Stimulated activated CD4-positive, alpha-beta T cell treated with anti-CD3 and anti-CD28 coated beads, Interleukin-1b, Interleukin-23, amount 100 ng/mL, for 24 hours (primary cell): ENCODE measurements at places on chromosomes 3 and 15.

- DNase-seq = no peak
These were observed 124.7 kb upstream of the RBMS3 start for GRCh38 chr3:29156086-29156715.

DNA sequence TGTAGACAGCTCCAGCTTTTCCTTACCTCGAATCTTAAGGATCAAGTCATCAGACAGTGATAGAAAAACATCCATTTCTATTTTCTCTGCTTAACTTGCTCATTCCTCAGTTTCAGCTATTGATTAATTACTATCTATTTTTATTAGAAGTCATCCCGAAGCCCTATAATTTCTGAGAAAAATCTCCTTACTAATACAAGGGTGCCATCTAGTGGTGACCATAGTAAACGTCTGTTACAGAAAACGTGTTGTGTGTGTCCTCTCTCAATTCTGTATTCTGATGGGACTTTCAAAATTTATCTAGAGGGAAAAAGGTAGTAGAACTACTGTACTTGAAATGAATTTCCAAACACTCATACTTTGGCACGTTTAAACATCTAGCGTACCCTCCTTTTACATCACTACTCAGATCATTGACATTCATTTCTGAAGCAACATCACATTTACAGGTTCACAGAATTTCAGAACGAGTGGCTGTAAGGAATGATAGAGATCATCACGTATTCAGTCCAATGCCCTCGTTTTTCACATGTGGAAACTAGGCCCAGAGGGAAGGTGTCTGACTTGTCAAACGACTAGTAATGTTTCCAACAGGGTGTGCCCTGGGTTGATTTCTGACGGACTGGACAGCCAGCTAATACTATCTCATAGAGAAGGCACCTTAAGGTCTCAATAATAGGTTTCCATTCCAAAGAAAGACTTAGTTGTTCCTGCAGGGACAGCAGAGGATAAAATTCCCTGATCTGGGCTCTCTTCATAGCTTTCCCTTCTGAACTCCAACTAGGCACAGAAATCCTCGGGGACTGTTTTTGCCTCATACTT, 25.6 kb downstream of the HACD2 start:
- no peak for DNase-seq

DNA sequence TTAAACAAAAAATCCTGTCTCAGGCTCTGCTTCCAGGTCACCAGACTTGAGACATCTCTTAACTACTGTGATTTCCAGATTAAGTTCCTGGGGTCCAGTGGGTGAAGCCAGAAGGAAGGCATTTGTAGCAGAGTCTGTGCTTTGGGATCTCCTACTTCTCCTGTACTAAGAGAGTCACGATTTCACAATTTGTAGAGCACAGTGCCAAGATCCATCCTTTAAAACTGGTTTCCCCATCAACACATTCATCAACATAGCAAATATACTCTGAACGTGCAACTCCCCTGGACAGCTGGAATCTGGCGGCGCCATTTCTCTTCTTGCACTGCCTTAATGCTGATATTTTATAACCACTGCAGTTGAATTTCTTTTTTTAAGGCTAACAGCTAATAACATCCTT, 33.2 kb downstream of the CDCP1 start:
- no peak for DNase-seq

DNA sequence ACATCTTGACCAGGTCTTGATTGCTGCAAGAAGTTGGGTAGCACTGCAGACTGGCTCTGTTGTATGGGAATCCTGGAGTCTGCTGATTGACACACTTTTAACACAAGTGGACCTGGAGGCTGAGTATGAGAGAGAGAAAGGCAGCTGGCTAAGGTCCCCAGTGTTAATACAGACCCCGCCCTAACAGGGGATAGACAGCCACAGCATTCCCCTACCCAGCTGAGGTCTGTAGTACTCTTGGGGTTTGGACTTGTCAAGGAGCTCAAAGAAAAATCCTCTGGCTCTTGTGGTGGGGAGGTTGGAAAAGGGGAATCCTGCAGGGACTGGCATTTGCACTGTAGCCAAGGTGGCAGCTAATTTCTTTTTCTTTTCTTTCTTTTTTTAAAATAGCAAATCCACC, 192.7 kb downstream of the ZNF621 start:
- DNase-seq = no peak

DNA sequence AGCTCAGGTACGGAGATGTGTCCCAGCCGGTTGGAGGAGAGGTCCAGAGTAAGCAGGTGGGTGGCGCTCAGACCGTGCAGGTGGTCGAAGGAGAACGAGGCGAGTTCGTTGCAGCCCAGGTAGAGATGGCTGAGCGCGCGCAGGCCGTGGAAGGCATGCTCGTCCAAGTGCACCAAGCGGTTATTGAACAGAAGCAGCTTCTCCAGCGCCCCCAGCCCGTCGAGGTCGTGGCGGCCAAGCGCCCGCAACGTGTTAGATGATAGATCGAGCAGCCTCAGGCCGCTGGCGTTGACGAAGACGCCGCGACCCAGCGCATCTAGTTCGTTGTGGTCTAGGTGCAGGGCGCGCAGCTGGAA, 648 bp downstream of the AMIGO3 start:
- DNase-seq = no peak

- no peak for DNase-seq
These were observed 75.8 kb downstream of the CPN2 start for GRCh38 chr3:194275291-194275690.

DNA sequence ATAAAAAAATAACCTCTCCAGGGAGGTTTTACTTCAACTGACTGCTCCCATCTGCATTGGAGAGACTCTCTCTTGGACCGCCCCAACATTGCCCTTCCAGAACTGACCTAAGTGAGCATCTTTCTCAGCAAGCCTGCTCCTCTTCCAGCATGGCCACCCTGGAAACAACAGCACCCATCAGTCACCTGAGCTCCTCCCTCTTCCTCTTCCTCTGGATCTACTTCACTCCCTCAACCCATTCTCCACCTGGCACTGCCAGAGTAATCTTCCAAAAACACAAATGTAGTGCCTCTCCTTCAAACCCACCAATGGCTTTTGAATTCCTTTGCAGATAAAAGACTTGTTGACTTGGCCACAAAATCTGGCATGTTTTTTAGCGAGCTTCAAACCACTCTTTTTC, 128.8 kb upstream of the NR2F2 start:
- DNase-seq = no peak

- no peak for DNase-seq
These were observed 1.6 kb upstream of the CELSR3 start for GRCh38 chr3:48664313-48664644.

- DNase-seq = no peak
These were observed 187.7 kb downstream of the ITPR1 start for GRCh38 chr3:4680871-4681300.

GRCh38 chr3:134879990-134880389, 84.9 kb downstream of the EPHB1 start:
- DNase-seq = no peak

DNA sequence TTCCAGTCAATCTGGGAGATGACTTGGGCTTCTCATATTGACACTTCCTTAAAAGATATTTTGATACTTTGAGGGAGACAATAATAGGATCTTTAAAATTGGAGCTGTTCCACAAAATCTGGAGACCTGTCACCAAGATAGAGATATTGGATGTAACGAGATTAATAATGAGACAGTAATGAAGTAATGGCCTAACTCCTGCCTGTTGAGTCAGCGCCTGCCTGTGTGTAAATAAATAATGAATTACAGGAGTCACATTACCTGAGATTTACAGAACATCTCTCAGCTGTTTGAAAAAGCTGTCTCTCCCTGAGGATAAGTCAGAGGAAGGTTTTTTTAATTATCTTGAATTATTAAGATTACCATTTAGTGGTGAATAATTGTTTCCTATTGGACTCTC, 43.8 kb upstream of the MITF start:
- no peak for DNase-seq

- no peak for DNase-seq
These were observed 557.9 kb downstream of the DIPK2A start for GRCh38 chr3:144529566-144529965.
